Upper lobe of right lung (tissue), 1 donor: ENCODE measurements at places on chromosomes 6 and 20. TPM values are rescaled to one million over a fixed set of nuclear protein-coding genes. Genes with fewer than 3 reads are reported as not detected.

Gene GSTA1
- total RNA-seq: 1.9 TPM

Gene IFT52
- 20.4 TPM for total RNA-seq

Gene SMAP1
- total RNA-seq: 25.0 TPM

Gene B4GALT5
- 46.1 TPM for total RNA-seq

Gene RBCK1
- total RNA-seq: 101 TPM

Gene GGTLC1
- total RNA-seq: 105 TPM

Gene SMLR1
- total RNA-seq: not detected

Gene C6orf136
- total RNA-seq: 22.8 TPM

Gene MYCT1
- 23.5 TPM for total RNA-seq

DNA sequence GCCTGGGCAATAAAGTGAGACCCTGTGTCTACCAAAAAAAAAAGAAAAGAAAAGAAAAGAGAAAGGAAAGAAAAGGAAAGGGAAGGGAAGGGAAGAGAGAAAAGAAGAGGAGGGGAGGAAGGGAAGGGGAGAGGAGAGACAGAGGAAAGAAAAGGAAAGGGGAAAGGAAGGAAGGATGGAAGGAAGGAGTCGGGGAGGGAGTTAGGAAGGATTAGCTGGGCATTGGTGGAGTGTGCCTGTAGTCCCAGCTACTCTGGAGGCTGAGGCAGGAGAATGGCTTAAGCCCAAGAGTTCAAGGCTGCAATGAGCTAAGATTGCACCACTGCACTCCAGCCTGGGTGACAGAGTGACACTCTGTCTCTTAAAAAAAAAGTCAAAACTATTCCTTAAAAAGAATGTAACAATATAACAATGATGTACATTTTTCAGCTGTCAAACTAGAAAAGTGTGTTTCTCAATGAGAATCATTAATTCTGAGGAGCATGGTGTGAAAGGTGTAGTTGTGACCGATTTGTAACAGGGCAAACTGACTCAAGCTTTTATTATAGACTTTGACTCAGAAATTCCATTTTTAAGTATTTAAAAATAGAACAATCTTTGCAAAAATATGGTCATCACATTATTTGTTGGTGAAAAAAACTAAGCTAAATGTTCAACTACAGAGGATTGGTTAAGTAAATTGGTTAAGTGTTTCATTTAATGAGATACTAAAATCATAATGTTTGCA, 14.7 kb downstream of the SNRPB start:
- H3K27me3 ChIP-seq: no peaks in the 10 kb centered on the region
- DNase-seq: no peak
- H3K4me3 ChIP-seq: no peak overlapping the region
- H3K4me1 ChIP-seq: no peaks in the 10 kb centered on the region
- peaks cover 14% of the 10 kb centered on the region for H3K36me3 ChIP-seq
- no peak overlapping the region for H3K27ac ChIP-seq

- DNase-seq: no peak
- no peaks in the 10 kb centered on the region for H3K4me1 ChIP-seq
- H3K27me3 ChIP-seq: no peaks in the 10 kb centered on the region
- H3K27ac ChIP-seq: no peak overlapping the region
These were observed 46.5 kb downstream of the STK4 start for GRCh38 chr20:45012682-45013302.

GRCh38 chr6:166008441-166009369, 158.9 kb downstream of the TBXT start:
- peaks cover 7% of the 10 kb centered on the region for H3K4me1 ChIP-seq
- no peak overlapping the region for H3K27ac ChIP-seq
- H3K36me3 ChIP-seq: no peaks in the 10 kb centered on the region

DNA sequence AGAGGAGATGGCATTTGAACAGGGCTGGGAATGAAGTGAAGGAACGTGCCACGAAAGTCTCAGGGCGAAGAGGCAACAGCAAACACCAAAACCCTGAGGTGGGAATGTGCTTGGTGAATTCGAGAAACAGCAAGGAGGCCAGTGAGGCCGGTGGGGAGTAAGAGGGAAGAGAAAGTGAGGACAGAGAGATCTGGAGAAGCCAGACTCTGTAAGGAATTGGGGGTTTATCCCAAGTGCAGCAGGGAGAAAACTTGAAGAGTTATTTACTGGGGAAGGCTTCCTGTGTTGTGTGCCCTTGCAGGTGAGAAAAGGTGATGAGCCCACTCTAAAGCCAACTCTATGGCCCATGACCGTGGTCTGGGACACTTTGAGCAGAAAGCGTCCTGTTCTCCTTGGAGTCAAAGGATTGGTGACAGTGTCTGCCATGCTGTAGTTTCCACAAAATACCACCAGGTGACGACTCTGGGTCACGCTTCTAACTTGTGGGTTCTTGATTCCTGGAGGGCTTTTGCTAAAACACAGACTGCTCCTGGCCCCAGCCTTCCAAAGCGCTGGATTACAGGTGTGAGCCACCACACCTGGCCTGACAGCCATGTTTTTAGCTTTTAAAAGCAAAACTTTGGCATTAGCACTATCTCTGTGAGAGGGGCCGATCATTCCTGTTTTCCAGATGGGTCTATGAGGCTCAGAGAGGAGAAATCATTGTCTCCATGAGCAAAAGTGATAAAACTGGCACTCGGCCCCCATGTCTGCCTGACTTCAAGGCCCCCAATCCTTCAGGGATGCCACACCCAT, 18.0 kb upstream of the CSNK2A1 start:
- no peak overlapping the region for H3K27ac ChIP-seq
- peaks cover 16% of the 10 kb centered on the region for H3K27me3 ChIP-seq
- H3K36me3 ChIP-seq: no peaks in the 10 kb centered on the region
- no peak overlapping the region for H3K4me3 ChIP-seq
- no peaks in the 10 kb centered on the region for H3K4me1 ChIP-seq

GRCh38 chr6:89711801-89712200, 73.3 kb upstream of the LYRM2 start:
- H3K4me1 ChIP-seq: no peaks in the 10 kb centered on the region
- DNase-seq: no peak
- no peak overlapping the region for H3K27ac ChIP-seq
- peaks cover 100% of the 10 kb centered on the region for H3K36me3 ChIP-seq
- H3K27me3 ChIP-seq: no peaks in the 10 kb centered on the region

GRCh38 chr6:17656644-17657043, 50.1 kb downstream of the NUP153 start:
- DNase-seq: no peak
- H3K4me1 ChIP-seq: no peaks in the 10 kb centered on the region
- H3K27me3 ChIP-seq: no peaks in the 10 kb centered on the region
- H3K36me3 ChIP-seq: peaks cover 62% of the 10 kb centered on the region

DNA sequence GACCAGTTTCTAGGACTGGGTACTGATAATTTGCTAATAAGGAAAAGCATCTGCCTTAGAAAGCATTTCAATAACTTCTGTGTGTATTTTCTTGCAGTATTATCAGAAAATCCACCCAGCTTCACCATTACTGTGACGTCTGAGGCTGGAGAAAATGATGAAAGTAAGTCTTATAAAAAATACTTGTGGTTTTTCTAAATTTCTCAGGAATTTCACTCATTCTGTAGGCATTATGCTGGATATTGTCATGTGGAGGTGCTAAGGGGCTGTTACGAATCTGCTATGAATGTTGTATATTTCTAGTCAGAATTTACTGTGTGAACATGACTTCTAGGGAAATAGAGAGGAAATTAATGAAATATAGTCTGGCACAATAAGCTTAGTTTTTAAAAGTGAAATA, 8.9 kb downstream of the RWDD1 start:
- H3K4me1 ChIP-seq: peaks cover 5% of the 10 kb centered on the region
- H3K27ac ChIP-seq: no peak overlapping the region
- DNase-seq: no peak
- no peaks in the 10 kb centered on the region for H3K27me3 ChIP-seq
- peaks cover 52% of the 10 kb centered on the region for H3K36me3 ChIP-seq
- H3K4me3 ChIP-seq: no peak overlapping the region

DNA sequence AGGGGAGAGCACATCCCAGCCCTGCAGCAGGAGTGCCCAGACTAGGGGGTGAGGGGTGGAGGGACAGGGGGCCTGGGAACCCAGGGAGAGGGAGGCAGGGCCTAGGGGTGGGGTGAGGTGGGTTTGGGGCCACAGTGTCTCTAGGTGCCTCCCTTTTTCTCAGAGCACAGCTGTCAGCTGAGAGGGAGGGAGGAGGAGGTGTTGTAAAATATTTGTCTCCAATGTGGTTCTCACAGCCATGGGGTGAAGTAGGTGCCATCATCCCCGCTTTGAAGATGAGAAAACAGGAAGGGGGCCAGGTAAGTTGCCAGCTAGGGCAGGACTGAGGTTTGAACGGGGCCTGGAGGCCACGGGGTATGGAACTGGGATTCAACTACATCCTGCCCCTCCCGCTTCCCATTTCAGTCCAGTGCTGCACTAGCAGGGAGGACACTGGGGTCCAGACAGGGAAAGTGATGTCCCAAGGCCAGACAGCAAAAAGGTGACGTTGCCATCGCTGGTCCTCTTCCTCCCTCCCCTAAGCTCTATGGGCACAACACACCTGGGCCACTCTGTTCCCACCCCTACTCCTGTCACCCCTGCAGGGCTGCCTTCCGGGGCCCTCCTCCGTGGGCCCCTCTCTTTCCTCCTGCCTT, 20.3 kb downstream of the PACSIN1 start:
- H3K27me3 ChIP-seq: no peaks in the 10 kb centered on the region
- H3K4me1 ChIP-seq: no peaks in the 10 kb centered on the region
- H3K27ac ChIP-seq: no peak overlapping the region
- no peaks in the 10 kb centered on the region for H3K36me3 ChIP-seq

GRCh38 chr6:33732817-33733708, 13.6 kb downstream of the IP6K3 start:
- H3K4me3 ChIP-seq: no peak overlapping the region
- no peaks in the 10 kb centered on the region for H3K4me1 ChIP-seq
- H3K27ac ChIP-seq: no peak overlapping the region
- no peaks in the 10 kb centered on the region for H3K27me3 ChIP-seq
- no peaks in the 10 kb centered on the region for H3K36me3 ChIP-seq

GRCh38 chr20:62258499-62259293, 20.4 kb downstream of the OSBPL2 start:
- no peaks in the 10 kb centered on the region for H3K27me3 ChIP-seq
- DNase-seq: no peak
- H3K27ac ChIP-seq: no peak overlapping the region
- H3K4me3 ChIP-seq: no peak overlapping the region
- H3K36me3 ChIP-seq: peaks cover 69% of the 10 kb centered on the region
- no peaks in the 10 kb centered on the region for H3K4me1 ChIP-seq

- no peaks in the 10 kb centered on the region for H3K27me3 ChIP-seq
- H3K4me1 ChIP-seq: no peaks in the 10 kb centered on the region
- DNase-seq: no peak
- no peaks in the 10 kb centered on the region for H3K36me3 ChIP-seq
- no peak overlapping the region for H3K4me3 ChIP-seq
These were observed 38.6 kb downstream of the ZNF217 start for GRCh38 chr20:53555081-53555480.

- no peaks in the 10 kb centered on the region for H3K4me1 ChIP-seq
- H3K27me3 ChIP-seq: no peaks in the 10 kb centered on the region
- DNase-seq: no peak
- H3K27ac ChIP-seq: no peak overlapping the region
- H3K36me3 ChIP-seq: peaks cover 18% of the 10 kb centered on the region
These were observed 19.5 kb downstream of the KIAA0408 start for GRCh38 chr6:127439718-127440117.

- H3K36me3 ChIP-seq: no peaks in the 10 kb centered on the region
- no peak overlapping the region for H3K4me3 ChIP-seq
- H3K27ac ChIP-seq: no peak overlapping the region
- no peaks in the 10 kb centered on the region for H3K27me3 ChIP-seq
- no peaks in the 10 kb centered on the region for H3K4me1 ChIP-seq
These were observed 6.4 kb upstream of the SLC2A12 start for GRCh38 chr6:134058622-134059366.

GRCh38 chr20:60069656-60070055, 111.4 kb downstream of the CDH26 start:
- no peak for DNase-seq
- no peak overlapping the region for H3K27ac ChIP-seq
- no peaks in the 10 kb centered on the region for H3K4me1 ChIP-seq

DNA sequence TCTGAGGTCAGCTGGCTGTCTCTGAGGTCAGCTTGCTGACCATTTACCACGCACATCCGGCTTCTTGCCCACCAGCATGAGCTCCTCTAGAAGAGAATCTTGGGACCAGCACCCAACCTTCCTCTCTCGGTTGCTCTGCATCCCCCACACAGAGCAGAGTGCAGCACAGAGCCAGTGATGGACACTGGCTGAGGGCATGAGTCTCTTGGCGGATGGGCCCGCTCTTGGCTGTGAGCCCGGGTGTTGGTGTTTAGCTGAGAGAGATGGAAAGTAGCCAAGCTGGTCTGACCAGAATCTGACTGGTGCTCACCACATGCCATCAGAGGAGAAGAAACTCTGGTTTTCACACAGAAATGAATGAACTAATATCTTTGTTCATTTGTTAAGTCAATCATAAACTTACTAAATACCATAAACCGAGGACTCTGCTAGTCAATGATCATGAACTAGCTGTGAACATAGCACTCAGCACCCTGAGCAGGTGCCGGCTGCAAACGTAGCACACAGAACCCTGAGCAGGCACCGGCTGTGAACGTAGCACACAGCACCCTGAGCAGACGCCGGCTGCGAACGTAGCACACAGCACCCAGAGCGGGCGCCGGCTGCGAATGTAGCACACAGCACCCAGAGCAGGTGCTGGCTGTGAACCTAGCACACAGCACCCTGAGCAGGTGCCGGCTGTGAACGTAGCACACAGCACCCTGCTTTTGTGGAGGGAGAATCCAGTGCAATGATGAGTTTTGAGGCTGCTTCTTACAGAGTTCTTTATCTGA, 10.4 kb upstream of the THBS2 start:
- H3K4me3 ChIP-seq: no peak overlapping the region
- no peak for DNase-seq
